ENCODE measurements at places on chromosomes 6 and 20. TPM values are rescaled to one million over a fixed set of nuclear protein-coding genes. Genes with fewer than 3 reads are reported as not detected.

LY6G5B gene
- 6.2 TPM for total RNA-seq

MICB gene
- total RNA-seq, result 1.6 TPM

CYP24A1 gene
- total RNA-seq, result not detected

ZBP1 gene
- 0.38 TPM for total RNA-seq

AARS2 gene
- 10.1 TPM for total RNA-seq

SPTLC3 gene
- total RNA-seq, result 16.9 TPM

CST3 gene
- total RNA-seq, result 785 TPM

SLC17A3 gene
- total RNA-seq, result not detected

DNA sequence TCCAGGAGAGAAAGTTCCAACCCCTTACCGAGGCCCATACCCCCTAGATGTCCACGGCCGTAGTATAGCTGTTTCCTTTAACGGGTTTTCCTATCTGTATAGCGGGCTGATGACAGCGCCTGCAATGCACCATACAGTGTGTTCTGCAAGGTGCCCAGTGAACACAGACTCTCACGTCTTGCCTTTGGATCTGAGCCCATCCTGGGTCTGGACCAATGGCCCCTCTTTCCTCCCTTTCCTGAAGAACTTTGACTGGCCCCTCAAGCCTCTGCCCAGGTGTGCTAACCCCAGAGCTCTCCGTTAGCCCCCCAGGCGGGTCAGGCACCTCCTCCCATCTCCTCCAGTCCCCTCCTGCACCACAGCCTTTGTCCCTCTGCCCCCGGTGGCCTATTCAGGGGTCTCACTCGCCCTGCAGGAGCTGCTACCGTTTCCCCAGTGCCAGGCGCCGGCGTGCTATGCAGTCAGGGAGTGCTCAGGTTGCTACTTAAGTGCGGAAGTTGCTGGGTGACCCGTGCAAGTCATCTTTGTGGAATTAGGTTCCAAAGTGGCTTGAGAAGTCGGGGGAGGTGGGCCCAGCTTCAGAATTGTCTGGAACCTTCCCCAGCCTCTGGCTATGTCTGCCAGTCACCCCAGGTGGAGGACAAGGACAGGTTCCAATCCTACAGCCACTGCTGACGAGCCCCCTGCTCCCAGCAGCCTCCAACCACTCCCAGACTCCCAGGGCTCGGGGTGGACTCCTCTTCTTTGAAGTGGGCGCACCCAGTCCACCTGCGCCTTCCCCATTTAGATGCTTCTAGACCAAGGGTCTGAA lies 35.0 kb upstream of the ZBP1 start:
- peak; percentile 9 for DNase-seq

- no peak for DNase-seq
Observed at GRCh38 chr6:163786995-163787671, 372.6 kb downstream of the QKI start.

GRCh38 chr6:68777956-68778355 lies 142.9 kb downstream of the ADGRB3 start:
- no peak for DNase-seq

- DNase-seq, result no peak
Observed at GRCh38 chr20:37072293-37073196, 23.3 kb downstream of the RBL1 start.

GRCh38 chr6:148528292-148528691 lies 185.7 kb downstream of the SASH1 start:
- no peak for DNase-seq

GRCh38 chr6:101740631-101741030 lies 347.1 kb downstream of the GRIK2 start:
- DNase-seq, result no peak

DNA sequence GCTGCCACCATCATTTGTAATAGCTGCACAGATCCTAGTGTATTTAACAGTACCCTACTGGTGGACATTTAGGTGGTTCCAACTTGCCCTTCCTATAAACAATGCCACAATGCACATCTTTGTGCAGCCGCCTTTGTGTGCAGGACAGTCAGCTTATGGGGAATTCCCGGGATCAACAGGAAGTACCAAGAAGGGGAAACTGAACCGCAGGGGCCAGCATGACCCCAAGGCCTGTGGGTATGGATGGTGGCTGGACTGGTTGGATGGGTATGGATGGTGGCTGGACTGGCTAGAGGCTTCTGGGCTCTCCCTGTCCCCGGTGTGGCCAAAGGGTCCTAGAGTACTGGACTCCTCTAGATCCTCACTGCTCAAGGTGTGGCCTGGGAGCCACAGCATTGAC lies 46.7 kb downstream of the CEBPB start:
- no peak for DNase-seq

DNA sequence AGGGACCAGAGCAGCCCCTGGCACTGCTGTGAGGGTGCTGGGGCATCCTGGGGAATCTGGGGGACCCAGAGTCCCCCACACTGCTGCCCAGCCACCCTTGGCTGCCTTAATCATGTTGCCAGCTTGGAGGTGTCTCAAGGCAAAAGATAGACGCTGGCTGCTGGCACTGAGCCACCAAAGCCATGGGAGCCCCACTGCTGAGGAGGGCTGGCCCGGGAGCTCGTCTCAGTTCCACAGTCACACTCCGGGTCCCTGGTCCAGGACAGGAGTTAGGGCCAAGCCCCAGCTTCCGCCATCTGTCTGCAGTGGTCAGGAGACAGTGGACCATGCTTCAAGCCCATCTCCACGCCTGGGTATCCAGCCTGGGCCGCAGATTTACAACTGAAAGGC lies 41.0 kb upstream of the HMGA1 start:
- DNase-seq, result peak; percentile 63

- no peak for DNase-seq
Observed at GRCh38 chr6:133359760-133360159, 118.6 kb downstream of the EYA4 start.

GRCh38 chr6:113082745-113083144 lies 735.6 kb downstream of the RFPL4B start:
- no peak for DNase-seq

DNA sequence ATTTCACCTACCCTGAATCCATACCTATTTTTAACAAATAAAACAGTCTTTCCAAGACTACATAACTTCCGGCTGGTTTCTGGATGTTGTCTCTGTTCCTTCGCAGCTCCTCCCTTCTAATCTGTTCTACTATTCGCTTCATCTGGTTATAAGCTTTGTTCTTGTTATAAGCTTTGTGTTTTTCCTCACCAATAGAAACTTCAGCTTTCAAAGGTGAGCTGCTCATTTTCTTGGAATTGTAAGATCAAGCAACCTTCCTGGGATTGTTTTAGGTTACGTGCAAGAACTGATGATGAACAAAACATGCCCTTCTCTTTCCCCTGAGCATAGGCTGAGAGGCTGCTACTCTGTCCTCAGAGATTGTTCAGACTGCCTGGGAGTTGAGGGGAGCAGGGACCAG lies 2.1 kb downstream of the GFOD1 start:
- no peak for DNase-seq

- no peak for DNase-seq
Observed at GRCh38 chr6:109192865-109193264, 97.6 kb downstream of the CEP57L1 start.

DNA sequence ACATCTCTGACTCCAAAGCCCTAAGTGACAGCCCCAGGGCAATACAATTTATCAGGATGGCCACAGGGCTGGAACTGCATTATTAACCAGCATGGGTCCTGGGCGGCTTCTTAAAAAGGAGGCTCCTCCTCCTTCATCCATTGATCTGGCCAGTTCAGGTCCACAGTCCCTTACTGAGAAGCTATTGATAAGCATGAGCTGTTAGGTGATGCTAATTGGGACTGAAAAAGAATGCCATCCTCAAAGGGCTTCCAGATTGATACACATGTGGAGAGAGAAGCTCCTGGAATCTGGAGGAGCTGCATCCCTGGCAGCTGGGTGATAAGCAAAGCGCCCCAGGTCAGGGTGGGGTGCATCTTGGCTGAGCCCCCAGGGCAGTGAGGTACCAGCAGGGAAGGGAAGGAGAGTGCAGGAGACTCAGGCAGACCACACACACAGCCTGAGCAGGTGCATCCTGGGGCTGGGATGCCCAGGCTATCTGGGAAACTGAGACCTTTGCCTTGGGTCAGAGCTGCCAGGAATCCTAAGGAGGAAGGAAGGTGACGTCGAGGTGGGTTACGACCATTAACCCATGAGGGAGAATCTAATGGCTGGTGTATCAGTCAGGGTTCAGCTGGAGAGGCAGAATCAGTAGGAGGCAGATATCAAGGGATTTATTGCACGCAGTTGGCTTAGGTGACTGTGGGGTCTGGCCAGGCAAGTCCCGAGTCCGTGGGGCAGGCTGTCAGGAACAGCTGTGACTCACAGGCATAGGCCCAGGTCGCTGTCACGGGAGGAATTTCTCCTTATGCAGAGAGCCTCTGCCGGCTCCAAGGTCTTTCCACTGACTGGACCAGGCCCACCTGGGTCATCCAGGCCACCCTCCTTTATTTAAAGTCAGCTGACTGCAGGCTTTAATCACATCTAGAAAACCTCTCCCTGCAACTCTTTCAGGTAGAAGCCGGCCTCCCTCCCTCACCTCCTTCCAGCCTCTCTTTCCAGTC lies 261.2 kb downstream of the BMP7 start:
- DNase-seq, result no peak

- DNase-seq, result no peak
Observed at GRCh38 chr6:155561257-155561965, 105.8 kb upstream of the NOX3 start.

- no peak for DNase-seq
Observed at GRCh38 chr20:58088625-58089024, 139.8 kb downstream of the ANKRD60 start.

DNA sequence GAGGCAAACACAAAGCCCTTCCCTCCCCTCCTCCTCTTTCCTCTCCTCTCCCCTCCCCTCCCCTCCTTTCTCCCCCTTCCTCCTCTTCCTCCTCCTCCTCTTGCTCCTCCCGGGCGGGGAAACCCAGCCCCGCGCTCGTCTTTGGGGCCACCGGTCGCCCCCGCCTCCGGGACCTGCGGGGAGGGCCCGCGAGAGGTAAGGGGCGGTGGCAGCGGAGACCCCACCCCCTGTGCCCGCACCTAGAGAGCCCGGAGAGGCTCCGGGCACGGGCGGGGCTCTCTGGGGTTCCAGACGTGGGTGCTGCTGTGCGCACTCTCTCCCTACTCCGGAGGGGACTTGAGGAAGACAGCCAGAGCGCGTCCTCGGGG lies at the start of gene RIN2:
Gene RIN2, plus strand, starts transcription at position 126 of the 368 bp plus-strand sequence. CDS start 131,344 bp downstream, outside the sequence.
- no peak for DNase-seq

- no peak for DNase-seq
Observed at GRCh38 chr6:168206186-168206585, 113.4 kb downstream of the DACT2 start.

DNA sequence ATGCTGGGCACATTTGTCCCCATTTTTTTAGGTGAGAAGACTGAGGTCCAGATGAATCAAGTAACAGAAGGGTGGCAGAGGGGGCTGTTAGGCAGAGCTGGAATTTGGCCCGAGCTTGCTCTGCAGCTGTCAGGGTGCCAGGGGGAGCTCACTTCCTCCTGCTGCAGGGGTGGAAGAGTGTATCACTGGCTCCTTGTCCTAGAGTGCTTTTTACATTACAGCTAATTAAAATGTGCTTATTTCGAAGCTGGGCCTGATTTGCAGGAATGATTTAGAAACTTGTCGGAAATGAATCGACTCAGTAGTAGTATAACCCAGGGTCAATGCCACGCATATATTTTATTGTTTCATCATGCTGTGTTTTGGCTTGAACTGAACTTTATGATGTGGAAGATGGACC lies 11.1 kb downstream of the TOX2 start:
- no peak for DNase-seq

- DNase-seq, result no peak
Observed at GRCh38 chr20:18971574-18971973, 158.0 kb downstream of the SCP2D1 start.

DNA sequence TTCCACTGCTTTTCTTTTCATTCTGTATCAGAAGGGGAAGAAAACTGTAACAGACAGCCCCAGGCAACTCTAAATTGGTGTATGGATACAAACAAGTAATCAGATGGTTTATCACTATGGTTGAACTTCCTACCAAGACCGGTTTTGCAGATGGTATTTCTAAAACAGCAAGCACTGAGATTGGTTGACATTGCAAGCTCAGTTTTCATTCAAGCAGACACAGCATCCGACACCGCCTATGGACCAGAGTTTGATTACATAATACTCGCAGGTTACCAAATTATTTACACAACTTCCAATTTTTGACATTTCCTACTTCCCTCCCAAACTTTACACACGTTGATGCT lies 209.9 kb downstream of the ALDH8A1 start:
- DNase-seq, result no peak

Data from right cardiac atrium (tissue), 5 donors.